ENCODE measurements at places on chromosomes 5 and 9.
A peak's percentile ranks its signal among the peaks of the same experiment; 100 is the strongest.

DNA sequence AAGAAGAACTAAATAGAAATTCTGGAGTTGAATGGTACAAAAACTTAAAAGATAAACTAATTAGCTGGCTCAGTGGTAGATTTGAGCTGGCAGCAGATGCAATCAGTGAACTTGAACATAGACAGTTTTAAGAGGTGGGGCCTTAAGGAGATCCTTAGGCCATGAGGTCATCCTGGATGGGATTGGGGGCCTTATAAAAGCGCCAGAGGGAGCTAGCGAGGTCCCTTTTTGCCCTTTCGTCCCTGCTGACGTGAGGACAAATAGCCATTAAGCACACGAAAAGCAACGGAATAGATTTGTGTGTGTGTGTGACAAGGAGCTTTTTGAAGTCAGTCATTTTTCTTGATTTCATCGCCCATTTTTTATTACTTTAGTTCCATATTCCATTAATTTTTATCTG is 83.3 kb downstream of the ZNF354C start:
- no peak for DNase-seq

- no peak for DNase-seq
These were observed 125.2 kb upstream of the DHFR start for GRCh38 chr5:80780024-80780423.

DNA sequence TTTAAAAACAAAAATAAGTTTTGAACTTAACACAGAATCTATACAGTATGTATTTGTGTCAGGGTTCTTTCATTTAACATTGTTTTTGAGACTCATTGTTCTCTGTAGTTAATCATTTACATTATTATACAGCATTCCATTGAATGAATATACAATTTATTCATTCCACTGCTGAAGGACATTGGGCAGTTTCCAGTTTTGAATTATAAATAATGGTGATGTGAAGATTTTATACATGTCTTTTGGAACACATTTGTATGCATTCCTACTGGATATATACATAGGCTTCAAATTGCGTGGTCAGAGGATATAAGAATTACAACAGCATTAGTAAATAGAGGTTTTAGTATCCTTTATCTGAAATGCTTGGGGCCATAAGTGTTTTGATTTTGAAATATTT is 72.0 kb downstream of the CEP120 start:
- no peak for DNase-seq

DNA sequence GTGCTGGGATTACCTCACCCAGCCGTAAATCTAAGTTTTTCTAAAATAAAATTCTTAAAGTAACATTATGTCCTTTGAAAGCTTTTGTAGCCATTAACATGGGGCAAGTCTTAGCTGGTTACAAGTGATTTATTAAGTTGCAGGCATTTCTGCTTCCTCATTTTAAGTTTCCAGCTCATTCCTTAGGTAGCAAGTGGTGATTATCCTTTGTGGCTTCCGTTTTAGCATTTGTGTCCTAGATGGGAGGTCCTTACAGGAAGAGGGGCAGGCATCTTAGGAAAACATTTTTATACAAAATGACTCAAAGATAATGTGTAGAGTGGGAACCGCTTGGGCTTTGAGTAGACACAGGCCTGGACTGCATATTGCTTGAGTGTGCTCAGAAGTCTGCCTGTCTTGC is 35.0 kb upstream of the ROPN1L start:
- no peak for DNase-seq

DNA sequence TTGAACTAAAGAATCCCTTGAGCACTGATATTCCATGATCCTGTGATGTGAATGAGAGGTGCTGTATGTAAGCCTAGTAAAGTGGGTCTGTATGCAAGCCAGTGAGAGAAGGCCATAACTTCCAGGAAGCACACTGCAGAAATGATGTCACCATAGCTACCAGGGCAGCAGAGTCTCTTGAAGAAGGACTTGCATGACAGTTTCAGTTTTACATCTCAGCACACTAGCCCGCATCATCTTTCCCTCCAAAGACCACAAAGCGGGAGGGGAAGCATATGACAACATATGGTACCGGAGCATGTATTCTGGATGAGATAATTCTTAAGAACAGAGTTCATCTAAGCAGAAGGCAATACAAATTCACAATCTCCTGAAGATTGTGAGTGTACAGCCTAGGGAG is 37.6 kb upstream of the MAST4 start:
- no peak for DNase-seq

GRCh38 chr5:19874811-19875210 is 113.2 kb downstream of the CDH18 start:
- DNase-seq: no peak

GRCh38 chr5:96336351-96336985 is 96.6 kb downstream of the PCSK1 start:
- DNase-seq: peak; percentile 57

GRCh38 chr5:172748341-172748843 is 22.6 kb downstream of the DUSP1 start:
- DNase-seq: no peak

GRCh38 chr9:128625391-128626146 is 31.1 kb downstream of the DYNC2I2 start:
- DNase-seq: no peak

DNA sequence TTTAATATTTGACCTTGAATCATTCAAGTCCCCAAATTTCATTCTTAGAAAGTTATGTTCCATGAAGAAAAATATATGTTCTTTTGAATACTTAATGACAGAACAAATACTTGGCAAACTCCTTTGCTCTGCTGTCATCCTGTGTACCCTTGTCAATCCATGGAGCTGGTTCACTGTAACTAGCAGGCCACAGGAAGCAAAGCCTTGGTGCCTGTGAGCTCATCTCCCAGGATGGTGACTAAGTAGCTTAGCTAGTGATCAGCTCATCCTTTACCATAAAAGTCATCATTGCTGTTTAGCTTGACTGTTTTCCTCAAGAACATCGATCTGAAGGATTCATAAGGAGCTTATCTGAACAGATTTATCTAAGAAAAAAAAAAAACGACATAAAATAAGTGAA is 65.4 kb downstream of the WDR41 start:
- DNase-seq: no peak

- DNase-seq: no peak
These were observed 213.5 kb downstream of the GLIS3 start for GRCh38 chr9:4086119-4087090.

GRCh38 chr9:94941211-94941875 is 214.8 kb downstream of the AOPEP start:
- DNase-seq: no peak

DNA sequence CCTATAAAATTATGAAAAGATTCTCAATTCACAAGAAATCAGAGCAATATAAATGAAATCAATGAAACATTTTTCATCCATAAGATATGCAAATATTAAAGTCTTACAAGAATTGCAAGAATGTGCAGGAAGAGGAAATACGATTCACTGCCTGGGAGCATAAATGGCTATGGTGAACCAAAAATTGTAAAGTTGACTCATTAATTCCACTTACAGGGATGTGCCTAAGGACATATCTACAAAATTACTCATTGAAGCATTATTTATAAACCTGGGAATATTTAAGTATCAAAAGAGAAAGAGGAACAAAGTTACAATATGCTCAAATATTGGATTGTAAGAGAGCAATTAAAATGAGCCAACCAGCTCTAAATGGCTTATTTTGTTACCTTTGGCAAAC is 6.9 kb upstream of the NIPSNAP3A start:
- DNase-seq: no peak

- no peak for DNase-seq
These were observed 13.3 kb upstream of the NKD2 start for GRCh38 chr5:995318-995717.

- DNase-seq: no peak
These were observed 27.3 kb downstream of the CARNMT1 start for GRCh38 chr9:75000835-75001234.

GRCh38 chr9:136496181-136496580 is 13.3 kb upstream of the SEC16A start:
- DNase-seq: no peak

- no peak for DNase-seq
These were observed 28.6 kb downstream of the LAMC3 start for GRCh38 chr9:131037335-131038255.

DNA sequence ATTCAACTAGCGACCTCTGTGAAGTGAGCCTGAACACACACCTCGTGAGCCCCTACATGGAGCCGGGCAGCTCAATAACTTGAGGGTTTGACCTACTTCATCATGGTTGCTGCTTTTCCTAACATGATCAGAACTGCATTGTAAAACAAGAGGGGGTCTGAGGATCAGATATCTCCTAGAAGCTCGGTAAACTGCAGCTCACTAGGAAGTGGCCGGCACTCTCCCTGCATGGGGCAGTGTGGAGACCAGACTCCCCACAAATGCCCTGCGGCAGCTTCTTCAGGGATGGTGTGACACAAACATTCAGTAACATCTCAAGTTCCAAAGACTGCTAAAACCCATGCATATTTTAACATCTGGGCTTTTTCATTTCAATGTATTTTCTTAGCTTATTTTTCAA is 18.5 kb downstream of the LHFPL2 start:
- no peak for DNase-seq

- no peak for DNase-seq
These were observed 86.4 kb downstream of the ARRDC3 start for GRCh38 chr5:91296674-91297143.

DNA sequence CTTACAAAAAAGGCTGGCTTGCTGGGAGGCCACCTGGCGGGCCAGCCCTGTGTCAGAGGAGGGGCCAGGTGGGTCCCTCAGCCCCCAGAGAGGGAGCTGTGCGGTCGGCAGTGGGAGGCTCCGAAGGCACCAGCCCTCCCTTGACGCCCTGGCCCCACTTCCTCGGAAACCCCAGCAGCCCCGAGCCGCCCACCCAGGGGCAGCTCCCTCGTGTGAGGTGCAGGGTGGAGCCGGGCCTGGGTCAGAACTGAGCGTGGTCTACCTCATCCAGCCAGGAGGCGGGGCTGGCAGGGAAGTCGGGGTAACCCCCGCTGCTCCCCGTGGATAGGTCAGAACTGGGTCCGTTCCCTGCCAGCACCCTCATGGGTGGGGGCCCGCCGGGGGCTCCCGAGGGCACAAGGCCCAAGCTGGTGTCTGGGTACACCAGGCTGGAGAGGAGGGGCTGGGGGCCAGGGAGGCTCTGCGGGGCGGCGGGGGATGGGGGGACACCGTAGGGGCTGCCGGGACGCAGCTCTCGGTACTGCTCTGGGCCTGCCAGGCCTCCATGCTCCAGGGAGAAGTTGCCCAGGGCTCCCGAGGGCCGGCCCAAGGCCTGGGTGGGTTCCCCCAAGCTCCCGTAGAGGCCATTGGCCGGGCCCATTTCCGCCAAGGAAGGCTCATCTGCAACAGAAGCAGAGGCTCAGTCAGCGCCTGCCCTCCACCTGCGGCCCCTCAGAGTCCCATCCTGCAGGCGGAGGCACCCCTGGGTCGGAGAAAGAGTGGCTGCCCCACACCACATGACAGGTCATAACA is 7.6 kb downstream of the LHX3 start:
- DNase-seq: no peak

Data from activated naive CD4-positive, alpha-beta T cell treated with Interleukin-2 at 50 U/mL for 16 hours (primary cell).